ENCODE measurements at places on chromosomes 6 and 20.

DNA sequence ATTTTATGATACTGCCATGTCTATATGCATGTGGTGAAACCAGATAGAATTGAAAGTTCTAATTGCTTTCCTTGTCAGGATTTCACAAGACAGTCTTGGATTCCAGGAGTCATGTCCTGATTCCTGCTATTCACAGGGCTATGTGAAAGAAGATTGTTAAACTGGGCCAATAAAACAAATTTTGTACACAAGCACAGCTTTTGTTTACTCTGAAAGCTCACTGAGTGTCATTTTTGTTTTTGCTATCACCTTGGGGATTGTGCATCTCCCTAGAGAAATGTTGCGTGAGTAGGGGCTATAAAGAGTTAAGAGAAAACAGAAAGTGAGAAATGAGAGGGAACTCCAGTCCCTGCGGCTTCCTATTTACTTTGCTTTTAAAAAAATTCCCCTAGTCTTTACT lies 627.5 kb downstream of the PKHD1 start:
- DNase-seq = peak; percentile 85

GRCh38 chr6:148392671-148393070 lies 50.0 kb downstream of the SASH1 start:
- no peak for DNase-seq

DNA sequence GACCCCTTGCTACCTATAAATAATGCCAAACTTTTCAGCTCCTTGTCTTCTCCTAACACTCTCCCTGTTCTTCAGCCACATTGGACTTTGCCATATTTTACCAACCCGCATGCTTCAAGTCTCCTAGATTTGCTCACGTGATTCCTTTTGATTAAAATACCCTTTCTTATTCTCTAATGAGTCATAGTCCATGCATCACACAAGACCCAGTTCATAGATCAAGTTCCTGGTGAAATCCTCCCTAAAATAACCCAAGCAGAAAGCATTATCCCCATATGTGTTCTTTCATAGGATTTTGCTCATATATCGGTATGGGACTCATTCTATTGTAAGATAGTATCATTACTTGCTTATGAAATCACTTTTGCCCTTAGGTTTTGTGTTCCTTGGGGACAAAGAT lies 108.9 kb upstream of the STXBP5 start:
- no peak for DNase-seq

GRCh38 chr6:42788671-42789070 lies 6.8 kb downstream of the BICRAL start:
- no peak for DNase-seq

GRCh38 chr6:43058531-43058930 lies 703 bp downstream of the MRPL2 start:
- no peak for DNase-seq

- DNase-seq = no peak
Observed at GRCh38 chr6:45571159-45571558, 193.4 kb upstream of the SUPT3H start.

- no peak for DNase-seq
Observed at GRCh38 chr6:42029062-42029685, 21.1 kb upstream of the TAF8 start.
